ENCODE measurements at places on chromosomes 5 and 9. TPM values are rescaled to one million over a fixed set of nuclear protein-coding genes. Genes with fewer than 3 reads are reported as not detected.

DNA sequence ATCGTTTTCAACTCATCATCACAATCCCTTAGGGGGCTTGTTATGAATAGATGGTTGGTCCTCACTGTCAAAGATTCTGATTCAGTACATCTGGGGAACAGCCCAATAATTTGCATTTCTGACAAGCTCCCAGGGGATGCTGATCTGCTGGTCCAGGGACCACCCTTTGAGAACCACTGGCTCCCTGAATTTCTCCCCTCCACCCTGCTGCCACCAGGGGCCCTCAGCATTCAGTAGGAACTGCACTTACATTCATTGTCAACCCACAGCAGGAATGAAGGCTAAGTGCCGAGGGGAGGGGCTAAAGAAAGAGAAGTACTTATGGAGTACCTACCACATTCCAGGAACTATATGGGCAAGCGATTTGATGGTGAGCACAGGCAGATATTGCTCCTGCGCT is 85.9 kb downstream of the BOD1 start:
- H3K4me1 ChIP-seq: no peaks in the 10 kb centered on the region
- no peak for DNase-seq
- H3K27ac ChIP-seq: no peak overlapping the region
- no peaks in the 10 kb centered on the region for H3K27me3 ChIP-seq
- H3K4me3 ChIP-seq: no peak overlapping the region
- no peaks in the 10 kb centered on the region for H3K36me3 ChIP-seq

DNA sequence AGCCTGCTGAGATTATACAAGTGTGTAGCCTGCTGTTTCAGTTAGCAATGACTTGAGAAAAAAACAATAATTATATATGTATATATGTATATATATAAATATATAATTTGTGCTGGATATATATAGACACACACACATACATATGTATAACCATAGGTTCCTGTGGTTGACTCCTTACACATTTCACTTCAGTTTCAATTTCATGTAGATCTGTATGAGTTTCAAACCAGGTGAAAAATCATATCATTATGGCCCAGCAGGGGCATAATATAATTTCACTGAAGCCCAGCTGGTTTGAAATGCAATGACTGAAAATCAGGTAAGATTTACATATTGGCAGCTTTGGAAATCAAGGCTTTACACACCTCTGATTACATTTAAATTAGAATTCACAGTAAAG is 690.4 kb upstream of the CDH18 start:
- no peaks in the 10 kb centered on the region for H3K27me3 ChIP-seq
- DNase-seq: no peak
- H3K27ac ChIP-seq: no peak overlapping the region
- no peaks in the 10 kb centered on the region for H3K36me3 ChIP-seq

GRCh38 chr5:6615034-6615815 is 17.6 kb downstream of the NSUN2 start:
- no peak overlapping the region for H3K4me3 ChIP-seq
- no peaks in the 10 kb centered on the region for H3K27me3 ChIP-seq
- peaks cover 92% of the 10 kb centered on the region for H3K36me3 ChIP-seq
- H3K4me1 ChIP-seq: no peaks in the 10 kb centered on the region
- no peak overlapping the region for H3K27ac ChIP-seq

DNA sequence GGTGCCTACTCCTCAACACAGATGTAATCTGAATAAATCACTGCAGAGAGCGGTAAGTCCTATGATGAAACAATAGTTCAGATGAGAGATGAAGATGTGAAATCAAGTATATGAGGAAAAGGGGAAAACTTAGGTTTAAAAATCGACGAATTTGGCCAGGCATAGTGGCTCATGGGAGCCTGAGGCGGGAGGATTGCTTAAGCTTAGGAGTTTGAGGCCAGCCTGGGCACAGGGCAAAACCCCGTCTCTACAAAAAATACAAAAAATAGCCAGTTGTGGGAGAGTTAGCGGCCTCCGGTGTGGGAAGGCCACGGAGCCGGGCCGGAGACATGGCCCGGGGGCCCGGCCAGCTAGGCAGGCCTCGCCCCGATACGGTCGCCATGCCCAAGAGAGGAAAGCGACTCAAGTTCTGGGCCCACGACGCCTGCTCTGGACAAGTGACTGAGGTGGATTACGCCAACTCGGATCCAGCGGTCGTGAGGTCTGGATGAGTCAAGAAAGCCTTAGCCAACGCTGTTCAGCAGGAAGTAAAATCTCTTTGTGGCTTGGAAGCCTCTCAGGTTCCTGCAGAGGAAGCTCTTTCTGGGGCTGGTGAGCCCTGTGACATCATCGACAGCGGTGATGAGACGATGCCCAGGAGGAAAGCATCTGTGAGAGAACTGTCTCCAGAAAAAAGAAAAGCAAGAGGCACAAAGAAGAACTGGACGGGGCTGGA is 62.8 kb upstream of the SUB1 start:
- no peak overlapping the region for H3K27ac ChIP-seq
- H3K36me3 ChIP-seq: no peaks in the 10 kb centered on the region
- no peaks in the 10 kb centered on the region for H3K4me1 ChIP-seq

DNA sequence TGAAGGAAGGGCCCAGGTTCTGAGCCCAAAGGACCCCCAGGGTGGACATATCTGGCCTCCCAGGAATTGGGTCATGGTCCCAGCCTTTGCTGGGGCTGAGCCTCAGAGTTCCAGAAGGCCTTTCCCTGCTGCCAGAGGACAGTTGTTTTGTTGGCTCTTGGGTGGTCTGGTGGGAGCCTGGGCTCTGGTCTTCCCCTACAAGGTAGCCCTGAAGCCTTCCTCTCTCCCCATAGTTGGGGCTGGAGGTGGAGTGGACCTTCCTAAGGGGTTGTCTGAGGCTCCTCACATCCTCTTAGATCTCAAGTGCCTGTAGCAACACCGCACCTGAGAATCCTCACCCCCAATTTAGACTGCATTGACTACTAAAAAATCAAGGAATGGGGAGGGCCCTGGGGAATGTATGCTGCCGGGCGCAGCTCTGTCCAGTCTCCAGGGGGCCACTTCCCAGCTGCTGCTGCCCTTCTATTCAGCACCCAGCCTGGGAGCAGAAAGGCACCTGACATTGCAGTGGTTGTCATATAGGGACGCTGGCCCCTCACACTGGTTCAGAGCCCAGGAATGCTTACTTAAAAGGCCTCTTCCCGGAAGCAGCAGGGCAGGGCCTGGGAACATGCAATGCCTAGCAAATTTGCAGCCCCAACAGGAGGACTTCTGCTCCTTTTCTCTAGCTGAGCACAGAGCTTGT is 66.4 kb downstream of the IL31RA start:
- no peak for DNase-seq
- H3K4me3 ChIP-seq: no peak overlapping the region
- H3K4me1 ChIP-seq: no peaks in the 10 kb centered on the region
- no peaks in the 10 kb centered on the region for H3K27me3 ChIP-seq

DNA sequence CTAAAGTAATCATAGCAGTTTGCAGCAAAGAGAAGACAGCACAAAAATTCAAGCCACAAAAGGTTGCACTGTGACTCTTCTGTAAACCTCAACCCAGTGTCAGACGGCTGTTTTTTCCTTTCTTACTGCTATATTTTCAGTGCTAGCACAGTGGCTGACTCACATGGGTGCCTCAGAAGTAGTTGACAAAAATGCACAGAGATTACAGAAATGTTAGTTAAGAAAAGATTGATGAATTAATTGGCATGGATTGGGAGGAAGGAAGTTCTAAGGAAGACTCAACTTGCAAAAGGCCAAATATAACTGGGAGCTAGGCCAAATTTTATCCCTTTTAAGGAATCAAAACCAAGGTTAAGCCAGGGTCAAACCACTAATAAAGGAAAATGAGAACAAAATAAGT is 43.7 kb upstream of the ITGA1 start:
- H3K27ac ChIP-seq: no peak overlapping the region
- no peaks in the 10 kb centered on the region for H3K27me3 ChIP-seq
- H3K4me3 ChIP-seq: peak overlapping the region; percentile 29
- H3K36me3 ChIP-seq: no peaks in the 10 kb centered on the region
- DNase-seq: no peak
- H3K4me1 ChIP-seq: no peaks in the 10 kb centered on the region

DNA sequence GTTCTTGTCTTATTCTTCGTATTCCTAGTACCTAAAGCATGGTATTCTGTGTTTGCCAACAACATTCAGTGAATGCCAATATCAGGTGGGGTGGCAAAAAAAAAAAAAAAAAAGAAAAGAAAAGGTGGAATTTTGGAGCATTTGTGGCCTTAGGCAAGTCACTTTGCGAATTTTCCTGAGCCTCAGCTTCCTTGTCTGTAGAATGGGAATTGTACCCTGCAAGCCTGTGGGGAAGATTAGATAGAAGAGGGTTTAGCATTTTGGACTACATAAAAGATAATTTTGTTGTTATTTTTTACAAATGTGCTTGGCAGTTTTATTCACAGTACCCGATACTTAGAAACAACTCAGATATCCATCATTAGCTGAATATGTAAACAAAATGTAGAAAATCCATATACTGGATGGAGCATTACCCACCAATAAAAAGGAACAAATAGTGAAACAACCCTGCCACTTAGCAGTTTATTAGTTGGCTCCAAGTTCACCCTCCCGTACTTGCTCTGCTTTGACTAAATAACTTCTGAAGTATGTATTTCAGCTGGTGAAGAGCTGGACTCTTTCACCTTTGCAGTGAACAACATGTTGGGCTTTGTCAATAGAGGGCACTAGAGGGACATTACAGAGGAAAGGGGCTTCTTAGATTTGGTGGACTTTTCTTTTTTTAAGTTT is 13.6 kb downstream of the UBE2D2 start:
- peak overlapping the region; percentile 83 for H3K27ac ChIP-seq
- no peaks in the 10 kb centered on the region for H3K27me3 ChIP-seq
- peaks cover 4% of the 10 kb centered on the region for H3K36me3 ChIP-seq
- H3K4me1 ChIP-seq: peaks cover 83% of the 10 kb centered on the region

- no peak for DNase-seq
- H3K4me3 ChIP-seq: no peak overlapping the region
- no peak overlapping the region for H3K27ac ChIP-seq
- H3K27me3 ChIP-seq: no peaks in the 10 kb centered on the region
- no peaks in the 10 kb centered on the region for H3K4me1 ChIP-seq
Observed at GRCh38 chr5:41281215-41281810, 68.0 kb upstream of the C6 start.

- H3K4me3 ChIP-seq: no peak overlapping the region
- no peaks in the 10 kb centered on the region for H3K36me3 ChIP-seq
- no peaks in the 10 kb centered on the region for H3K27me3 ChIP-seq
- H3K4me1 ChIP-seq: no peaks in the 10 kb centered on the region
- H3K27ac ChIP-seq: no peak overlapping the region
Observed at GRCh38 chr5:60161340-60161934, 267.9 kb upstream of the PDE4D start.

DNA sequence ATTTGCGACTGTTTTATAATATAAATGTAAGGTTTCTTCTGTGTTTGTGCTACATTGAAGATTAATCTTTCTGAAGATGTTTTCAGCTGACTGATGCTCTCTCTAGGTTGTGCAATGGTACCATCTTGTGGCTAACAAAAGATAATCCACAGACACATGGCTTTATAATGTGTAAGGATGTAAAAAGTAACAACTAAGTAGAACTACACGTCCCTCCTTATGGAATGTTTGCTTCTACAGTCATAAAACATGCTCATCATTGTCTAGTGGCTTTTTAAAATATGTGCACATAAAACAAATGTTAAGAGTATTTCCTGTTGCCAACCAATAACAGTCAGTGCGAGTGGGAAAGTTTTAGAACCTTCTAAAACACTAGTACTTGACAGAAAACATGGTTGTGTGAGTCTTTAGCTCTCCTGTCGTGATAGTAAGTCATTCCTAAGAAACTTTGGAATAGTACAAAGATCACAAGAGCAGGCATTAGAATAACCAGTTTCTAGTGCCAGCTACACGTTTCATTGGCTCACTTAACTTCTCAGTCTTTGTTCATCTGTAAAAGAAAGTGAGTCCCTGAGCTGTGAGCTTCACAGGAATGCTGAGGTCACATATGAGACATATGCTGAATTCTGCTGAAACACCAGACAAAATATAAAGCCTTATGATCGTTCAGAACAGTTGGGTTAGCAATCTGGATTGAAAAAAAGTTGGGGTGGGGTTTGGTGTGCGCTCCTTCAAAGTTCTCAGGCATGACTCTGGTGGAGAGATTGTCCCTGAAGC is 75.7 kb upstream of the GLIS3 start:
- H3K27ac ChIP-seq: no peak overlapping the region
- DNase-seq: peak; percentile 13
- no peak overlapping the region for H3K4me3 ChIP-seq
- H3K4me1 ChIP-seq: no peaks in the 10 kb centered on the region
- H3K27me3 ChIP-seq: peaks cover 12% of the 10 kb centered on the region
- no peaks in the 10 kb centered on the region for H3K36me3 ChIP-seq

GRCh38 chr5:178116143-178116885 is 3.0 kb downstream of the N4BP3 start:
- H3K4me3 ChIP-seq: peak overlapping the region; percentile 13
- no peaks in the 10 kb centered on the region for H3K27me3 ChIP-seq
- peak; percentile 78 for DNase-seq
- no peaks in the 10 kb centered on the region for H3K36me3 ChIP-seq
- peaks cover 57% of the 10 kb centered on the region for H3K4me1 ChIP-seq

- DNase-seq: no peak
- no peak overlapping the region for H3K27ac ChIP-seq
Observed at GRCh38 chr5:68883436-68883835, 210.4 kb upstream of the SLC30A5 start.

DNA sequence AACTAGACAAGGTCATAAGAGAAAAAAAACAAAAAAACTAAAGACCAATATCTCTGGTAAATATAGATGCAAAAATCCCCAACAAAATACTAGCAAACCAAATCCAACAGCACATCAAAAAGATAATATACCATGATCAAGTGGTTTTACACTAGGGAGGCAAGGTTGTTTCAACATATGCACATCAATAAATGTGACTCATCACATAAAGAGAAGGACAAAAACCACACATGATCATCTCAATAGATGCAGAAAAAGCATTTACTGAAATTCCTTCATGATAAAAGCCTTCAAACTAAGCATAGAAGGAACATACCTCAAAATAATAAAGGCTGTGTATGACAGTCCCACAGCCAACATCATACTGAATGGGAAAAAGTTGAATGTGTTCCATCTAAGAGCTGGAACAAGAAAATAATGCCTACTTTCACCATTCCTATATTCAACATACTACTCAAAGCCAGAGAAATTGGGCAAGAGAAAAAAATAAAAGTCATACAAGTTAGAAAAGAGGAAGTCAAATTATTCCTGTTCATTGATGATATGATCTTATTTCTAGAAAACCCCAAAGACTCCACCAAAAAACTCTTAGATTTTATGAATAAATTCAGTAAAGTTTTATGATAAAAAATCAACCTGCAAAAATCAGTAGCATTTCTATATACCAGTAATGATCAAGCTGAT is 72.2 kb upstream of the FAM169A start:
- no peaks in the 10 kb centered on the region for H3K36me3 ChIP-seq
- H3K27me3 ChIP-seq: no peaks in the 10 kb centered on the region
- H3K4me3 ChIP-seq: no peak overlapping the region
- H3K4me1 ChIP-seq: peaks cover 13% of the 10 kb centered on the region
- no peak for DNase-seq

DNA sequence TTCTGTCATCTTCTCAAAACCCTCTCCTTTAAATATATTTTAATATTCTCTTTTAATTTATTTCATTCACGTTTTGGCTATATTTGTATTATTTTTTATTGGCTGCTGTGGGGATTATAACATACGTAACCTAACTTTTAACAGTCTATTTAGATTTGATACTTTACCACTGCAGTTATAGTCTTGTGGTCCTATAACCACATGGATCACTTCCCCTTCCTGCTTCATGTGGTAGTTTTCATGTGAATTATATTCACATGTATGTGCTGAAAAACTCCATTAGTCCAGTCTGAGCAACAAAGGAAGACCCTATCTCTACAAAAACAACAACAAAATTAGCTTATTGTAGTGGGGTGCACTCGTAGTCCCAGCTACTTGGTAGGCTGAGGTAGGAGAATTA is 34.3 kb downstream of the CENPP start:
- no peaks in the 10 kb centered on the region for H3K27me3 ChIP-seq
- no peak for DNase-seq
- no peak overlapping the region for H3K27ac ChIP-seq
- H3K36me3 ChIP-seq: no peaks in the 10 kb centered on the region

Gene WDR38
- not detected for total RNA-seq

Gene CER1
- not detected for total RNA-seq

Gene FBP2
- not detected for total RNA-seq

Gene MTAP
- 22.5 TPM for total RNA-seq

Measured in CD4-positive, CD25-positive, alpha-beta regulatory T cell (primary cell).